ENCODE measurements at places on chromosomes 2 and 18.

DNA sequence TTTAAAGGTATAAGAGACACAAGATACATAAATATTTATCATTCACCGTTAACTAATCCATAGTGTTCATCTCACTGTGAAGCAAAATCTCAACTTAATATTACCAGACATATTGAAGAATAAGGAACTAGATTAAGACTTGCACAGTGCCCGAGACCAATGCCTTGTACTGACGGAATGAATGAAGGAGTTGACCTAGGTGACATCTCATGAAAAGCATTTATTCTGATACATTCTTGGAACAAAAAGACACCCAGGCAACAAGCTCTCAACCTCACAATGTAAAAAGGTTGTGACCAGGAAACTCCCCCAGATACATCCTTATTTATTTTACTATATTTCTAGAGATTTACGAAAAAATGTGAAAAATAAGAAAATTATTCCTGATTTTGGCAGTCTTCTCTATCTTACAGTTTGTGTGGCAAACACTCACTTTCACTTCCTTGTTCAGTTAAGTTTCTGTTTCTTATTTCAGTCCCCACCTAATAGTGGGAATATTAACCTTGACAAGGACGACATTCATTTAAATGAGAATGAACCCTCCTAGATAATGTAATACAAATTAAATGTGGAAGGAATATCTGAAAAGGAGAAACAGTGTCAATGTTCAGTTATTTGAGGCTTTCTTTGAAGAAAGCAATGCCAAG lies 28.4 kb downstream of the M1AP start:
- no peak for DNase-seq

DNA sequence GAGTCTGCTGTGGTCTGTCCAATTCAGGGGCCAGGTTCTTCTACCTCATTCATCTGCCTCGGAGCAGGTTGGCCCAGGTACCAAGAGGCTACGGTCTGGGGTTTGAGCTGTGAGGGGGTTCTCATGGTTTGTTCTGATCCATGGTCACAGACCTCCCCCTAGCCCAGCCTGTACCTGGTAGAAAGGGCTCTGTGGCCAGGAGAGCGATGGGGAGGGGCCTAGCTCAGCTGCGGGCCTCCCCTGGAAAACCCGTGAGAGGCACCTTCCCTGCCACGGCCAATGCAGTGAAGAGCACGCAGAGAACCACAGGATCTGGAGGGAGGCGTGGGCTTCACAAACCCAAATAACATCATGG lies 19.6 kb upstream of the ALLC start:
- DNase-seq: no peak

DNA sequence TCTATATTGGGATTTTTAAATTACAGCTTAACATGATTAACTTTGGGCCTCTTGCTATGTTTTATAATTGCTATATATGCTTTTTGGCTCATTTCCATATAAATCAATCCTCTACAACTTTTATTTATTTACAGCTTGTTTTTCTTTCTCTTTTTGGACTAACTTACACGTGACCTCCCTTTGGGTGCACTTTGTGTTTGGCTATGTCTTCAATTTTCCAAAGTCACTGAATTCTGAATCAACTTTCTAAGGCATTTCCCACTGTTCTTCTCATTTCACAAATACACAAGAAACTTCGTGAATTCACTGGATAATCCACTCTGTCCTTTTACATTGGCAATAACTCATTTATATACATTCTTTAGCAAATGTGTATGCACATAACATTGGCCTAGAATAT lies 5.4 kb upstream of the CPS1 start:
- DNase-seq: no peak

DNA sequence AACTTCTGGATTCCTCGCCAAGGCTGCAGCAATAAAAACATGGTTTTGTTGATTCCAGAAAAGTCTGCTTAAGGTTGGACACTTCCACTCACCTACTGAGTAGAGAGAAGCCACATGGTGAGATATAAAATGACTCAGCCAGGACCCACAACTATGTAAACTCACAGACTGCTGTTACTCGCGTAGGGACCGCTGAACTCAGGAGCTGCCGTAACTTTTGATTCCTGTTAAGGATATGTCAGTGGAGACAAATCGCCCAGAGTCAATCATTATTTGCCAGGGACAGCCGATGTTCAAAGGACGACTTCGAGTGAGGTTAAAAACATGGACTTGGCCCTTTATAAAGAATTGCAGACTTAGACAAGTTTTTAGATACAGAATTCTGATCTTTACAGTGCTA lies 25.6 kb downstream of the CYB5A start:
- DNase-seq: no peak

DNA sequence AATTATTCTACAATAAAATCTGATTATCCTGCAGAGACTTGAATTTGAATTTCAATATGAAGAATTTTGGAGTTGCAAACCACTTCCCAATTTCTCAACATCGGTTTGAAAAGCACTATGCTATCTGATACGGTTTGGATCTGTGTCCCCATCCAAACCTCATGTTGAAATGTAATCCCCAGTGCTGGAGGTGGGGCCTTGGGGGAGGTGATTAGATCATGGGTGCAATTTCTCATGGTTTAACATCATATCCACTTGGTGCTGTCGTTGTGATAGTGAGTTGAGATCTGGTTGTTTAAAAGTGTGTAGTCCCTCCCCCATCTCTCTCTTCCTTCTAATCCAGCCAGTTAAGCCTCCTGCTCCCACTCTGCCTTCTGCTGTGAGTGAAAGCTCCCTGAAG lies 205.7 kb downstream of the NBAS start:
- DNase-seq: no peak

- DNase-seq: no peak
Measured at GRCh38 chr18:13800505-13801259, 23.3 kb upstream of the MC5R start.

DNA sequence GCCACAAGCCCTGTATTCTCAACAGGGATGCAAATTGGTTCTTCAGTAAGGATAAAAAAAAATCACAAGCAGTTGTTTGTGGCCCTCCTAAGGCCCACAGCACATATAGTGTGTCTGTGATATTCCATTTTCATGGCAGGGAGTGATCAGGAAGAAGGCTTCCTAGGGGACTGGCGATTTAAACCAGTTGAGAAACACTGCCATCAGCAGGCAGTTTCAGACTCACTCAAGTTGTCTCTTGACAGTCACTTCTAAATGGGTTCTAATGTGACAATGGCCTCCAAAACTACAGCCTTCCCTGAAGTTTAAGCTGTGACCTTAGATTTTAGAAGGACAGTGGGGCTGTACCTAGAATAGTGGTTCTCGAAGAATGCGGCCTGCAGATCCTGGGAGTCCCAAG lies 6.0 kb downstream of the CIAO1 start:
- no peak for DNase-seq

GRCh38 chr2:232415736-232416520 lies 9.3 kb downstream of the ALPG start:
- DNase-seq: no peak

- DNase-seq: no peak
Measured at GRCh38 chr2:238069877-238070276, 9.1 kb downstream of the SCLY start.

GRCh38 chr18:22999212-22999611 lies 66.1 kb downstream of the RBBP8 start:
- DNase-seq: no peak

GRCh38 chr2:147460155-147460554 lies 384.7 kb upstream of the ACVR2A start:
- no peak for DNase-seq

Measured in activated gamma-delta T cell (primary cell).